Stomach (tissue), 19 donors: ENCODE measurements at places on chromosomes 11 and 22. TPM values are rescaled to one million over a fixed set of nuclear protein-coding genes. Genes with fewer than 3 reads are reported as not detected.

HTR3A gene
- not detected for total RNA-seq

- no peak for DNase-seq
Observed at GRCh38 chr11:115456019-115456418, 48.2 kb downstream of the CADM1 start.

- peak; percentile 16 for DNase-seq
Observed at GRCh38 chr11:32891657-32892354, 805 bp upstream of the QSER1 start.

DNA sequence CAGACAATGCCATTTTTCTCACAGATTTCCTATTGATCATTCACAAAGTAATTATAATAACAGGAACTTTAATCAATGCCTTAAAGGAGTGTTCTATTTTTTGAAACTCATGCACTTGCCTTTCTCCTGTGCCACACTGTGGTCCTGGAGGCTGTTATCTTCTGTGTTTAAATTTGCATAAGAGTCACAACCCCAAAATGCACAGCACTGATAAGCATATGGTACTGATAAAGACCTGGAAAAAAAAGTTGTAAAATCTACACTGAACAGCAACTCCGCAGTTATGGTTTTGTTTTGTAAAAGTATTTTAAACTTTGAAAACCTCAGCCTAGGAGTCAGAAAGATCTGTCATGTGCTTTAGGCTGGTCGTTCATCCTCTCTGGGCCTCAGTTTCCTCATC, 9.1 kb upstream of the CCDC34 start:
- no peak for DNase-seq

GRCh38 chr11:35911013-35911412, 32.8 kb upstream of the LDLRAD3 start:
- DNase-seq: no peak

DNA sequence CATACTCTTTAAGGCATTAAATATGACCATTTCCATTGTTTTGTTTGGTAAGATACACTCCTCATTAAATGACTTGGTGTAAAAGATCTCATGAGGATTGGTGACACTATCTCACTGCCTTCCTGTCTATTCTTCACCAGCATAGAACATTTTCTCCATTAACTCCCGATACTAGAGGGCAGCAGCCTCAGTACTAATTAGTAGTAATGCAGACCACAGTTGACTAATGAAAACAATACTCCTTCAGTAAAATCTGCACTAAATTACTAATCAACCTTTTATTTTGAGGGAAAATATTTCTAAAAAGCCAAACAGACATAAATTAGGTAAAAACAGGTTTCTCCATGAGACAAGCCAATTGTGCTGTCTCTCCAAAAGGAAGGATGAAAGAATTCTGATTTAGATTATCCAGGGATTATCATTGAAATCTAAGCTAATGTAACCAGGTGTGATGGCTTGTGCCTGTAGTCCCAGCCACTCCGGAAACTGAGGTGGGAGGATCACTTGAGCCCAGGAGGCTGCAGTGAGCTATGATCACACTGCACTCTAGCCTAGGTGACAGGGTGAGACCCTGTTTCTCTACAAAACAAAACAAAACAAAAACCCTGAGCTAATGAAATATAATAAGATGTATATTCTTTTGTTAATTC, 9.4 kb downstream of the PGM2L1 start:
- DNase-seq: peak; percentile 69

- DNase-seq: peak; percentile 54
Observed at GRCh38 chr22:42432020-42432596, at the start of gene NFAM1. Gene NFAM1 (minus strand): TSS chr22:42432403. CDS start chr22:42432357, 46 bp downstream.

DNA sequence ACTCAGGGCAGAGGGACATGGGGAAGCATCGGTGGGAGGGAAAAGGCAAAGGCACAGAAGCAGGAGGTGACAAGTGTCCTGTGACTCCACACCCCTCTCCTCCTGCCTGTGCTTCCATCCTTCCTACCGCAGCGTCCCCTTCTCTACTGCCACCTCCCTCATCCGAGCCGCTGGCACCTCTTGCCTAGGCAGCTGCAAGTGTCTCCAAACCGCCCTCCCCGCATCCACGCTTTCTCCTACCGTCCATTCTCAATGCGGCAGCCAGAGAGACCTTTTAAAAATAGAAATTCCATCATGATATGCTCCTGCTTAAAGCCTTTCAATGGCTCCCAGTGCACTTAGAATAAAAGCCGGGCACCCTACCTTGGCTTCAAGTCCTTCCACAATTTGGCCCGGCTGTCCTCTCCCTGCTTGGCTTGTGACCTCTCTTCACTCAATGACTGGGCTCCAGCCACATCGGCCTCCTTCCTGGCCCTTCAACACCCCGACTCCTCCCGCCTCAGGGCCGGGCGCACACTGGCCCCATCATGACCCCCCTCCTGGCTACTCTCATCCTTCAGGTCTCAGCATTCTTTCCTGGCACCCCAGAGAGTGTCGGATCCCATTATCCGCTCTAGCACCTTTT, 16.5 kb downstream of the LRRC10B start:
- DNase-seq: no peak
